A549 treated with ZK216348 at 1 μM for 4 hours (cell line): ENCODE measurements at places on chromosomes 7 and 10. TPM values are rescaled to one million over a fixed set of nuclear protein-coding genes. Genes with fewer than 3 reads are reported as not detected.

Gene HOXA7
- total RNA-seq: 4.6 to 6.0 TPM (median 4.7 TPM) in 5 replicates

Gene METTL27
- total RNA-seq: 4.8 to 10.2 TPM (median 8.1 TPM) in 5 replicates

Gene PALD1
- 4.2 to 8.5 TPM (median 7.4 TPM) in 5 replicates for total RNA-seq

Gene CEP41
- total RNA-seq: 12.3 to 15.3 TPM (median 13.6 TPM) in 5 replicates
